ENCODE measurements at places on chromosomes 13 and 19.

DNA sequence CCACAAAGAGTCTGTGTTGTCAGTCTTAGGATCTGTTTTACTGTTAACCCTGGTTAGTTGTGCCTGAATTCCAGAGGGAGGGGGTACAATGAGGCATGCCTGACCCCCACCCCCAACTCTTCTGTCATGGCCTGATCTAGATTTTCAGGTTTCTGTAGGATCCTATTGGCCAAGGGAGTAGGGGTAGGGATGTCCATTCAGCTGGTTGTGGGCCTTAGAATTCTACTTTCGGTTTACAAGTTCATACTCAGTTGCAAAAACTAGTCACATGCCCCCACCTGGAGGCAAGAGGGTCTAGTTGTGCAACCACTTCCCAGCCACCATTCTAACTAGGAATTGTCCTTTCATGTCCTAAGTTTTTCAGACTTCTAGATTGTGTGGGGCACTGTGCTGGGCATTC is 94.3 kb upstream of the MBNL2 start:
- no peak for DNase-seq

DNA sequence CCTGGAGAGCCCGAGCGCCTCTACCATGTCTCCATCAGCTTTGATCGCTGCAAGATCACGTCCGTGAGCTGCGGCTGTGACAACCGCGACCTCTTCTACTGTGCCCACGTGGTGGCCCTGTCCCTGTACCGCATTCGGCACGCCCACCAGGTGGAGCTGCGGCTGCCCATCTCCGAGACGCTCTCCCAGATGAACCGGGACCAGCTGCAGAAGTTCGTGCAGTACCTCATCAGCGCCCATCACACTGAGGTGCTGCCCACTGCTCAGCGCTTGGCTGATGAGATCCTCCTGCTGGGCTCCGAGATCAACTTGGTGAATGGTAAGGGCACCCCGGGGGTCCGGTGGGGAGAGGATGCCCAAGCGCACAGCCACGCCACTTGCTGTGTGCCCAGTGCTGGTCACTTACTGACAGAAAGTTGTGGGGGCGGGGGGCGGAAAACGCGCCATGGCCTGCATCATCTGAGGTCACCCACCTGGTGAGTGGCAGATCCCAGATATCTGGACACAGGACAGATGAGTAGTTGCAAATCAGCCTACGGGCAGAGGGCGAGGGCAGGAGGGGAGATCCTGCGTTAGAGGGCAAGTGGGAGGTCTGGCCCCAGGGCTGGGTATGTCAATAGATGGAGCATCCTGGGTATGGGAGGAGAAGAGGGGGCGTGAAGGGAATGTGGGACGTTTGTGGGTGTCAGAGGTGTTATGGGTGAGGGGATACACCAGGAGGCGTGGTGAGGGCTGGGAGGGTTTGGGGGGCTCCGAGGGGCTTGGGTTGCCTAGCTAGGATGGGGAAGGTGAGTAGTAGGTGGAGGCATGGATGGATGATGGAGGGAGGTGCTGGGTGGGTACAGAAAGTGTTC is 9.8 kb downstream of the ZSWIM4 start:
- DNase-seq: no peak

DNA sequence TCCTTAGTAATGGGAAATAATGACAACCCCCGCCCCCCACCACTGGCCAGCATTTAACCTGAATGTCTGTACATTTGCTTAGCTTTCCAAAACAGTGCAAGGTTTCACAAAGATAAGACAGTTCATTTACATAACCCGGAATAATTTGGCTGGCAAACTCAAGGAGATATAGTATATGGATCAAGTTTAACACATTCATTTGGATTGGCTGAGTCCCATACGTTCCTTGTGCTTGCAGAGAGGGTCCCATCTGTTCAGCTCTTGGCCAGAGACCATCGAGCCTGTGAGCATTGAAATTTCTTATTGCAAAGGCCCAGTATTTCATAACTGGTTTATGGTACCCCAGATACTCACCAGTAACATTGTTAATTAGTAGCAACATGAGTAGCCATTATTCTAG is 116.5 kb downstream of the GPC6 start:
- DNase-seq: no peak

DNA sequence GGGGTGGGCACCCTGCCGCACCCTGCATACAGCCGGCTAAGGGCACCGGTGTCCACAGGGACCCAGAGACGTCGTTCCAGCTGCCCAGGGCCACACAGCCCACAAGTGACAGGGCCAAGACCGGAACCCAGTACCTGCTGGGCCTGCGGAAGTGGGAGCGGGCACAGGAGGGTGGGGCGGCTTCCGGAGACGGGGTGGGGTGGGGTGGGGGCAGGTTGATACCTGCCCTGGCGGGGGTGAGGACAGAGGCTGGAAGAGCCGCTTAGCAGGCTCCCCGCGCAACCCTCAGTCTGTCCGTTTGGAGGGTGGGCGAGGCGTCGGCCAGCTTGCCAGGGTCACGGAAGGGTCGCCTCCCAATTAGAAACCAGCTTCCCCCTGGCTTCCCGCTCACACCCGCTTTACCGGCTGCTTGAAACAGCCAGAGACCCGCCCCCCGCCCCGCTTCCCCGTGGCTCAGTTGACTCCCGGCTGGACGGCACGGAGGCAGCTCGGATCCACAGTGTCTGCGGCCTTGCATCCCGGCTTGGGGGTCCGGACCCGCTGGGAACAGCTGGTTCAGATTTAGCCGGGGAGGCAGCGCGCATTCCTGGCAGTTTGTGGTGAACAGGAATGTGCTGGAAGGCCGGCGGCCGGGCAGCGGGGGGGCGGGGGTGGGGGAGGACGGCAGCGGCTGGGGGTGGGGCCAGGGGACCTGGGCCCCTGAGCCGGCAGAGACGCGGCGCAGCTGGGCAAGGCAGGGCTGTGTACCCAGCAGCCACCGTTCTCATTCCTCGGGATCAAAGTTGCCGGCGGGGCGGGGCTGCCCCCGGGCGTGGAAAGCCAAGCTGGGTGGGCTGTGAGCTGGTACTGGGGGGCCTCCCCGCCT is 1.9 kb downstream of the CNN2 start:
- peak; percentile 71 for DNase-seq

- no peak for DNase-seq
Observed at GRCh38 chr19:31913103-31913661, 432.2 kb upstream of the ZNF507 start.

DNA sequence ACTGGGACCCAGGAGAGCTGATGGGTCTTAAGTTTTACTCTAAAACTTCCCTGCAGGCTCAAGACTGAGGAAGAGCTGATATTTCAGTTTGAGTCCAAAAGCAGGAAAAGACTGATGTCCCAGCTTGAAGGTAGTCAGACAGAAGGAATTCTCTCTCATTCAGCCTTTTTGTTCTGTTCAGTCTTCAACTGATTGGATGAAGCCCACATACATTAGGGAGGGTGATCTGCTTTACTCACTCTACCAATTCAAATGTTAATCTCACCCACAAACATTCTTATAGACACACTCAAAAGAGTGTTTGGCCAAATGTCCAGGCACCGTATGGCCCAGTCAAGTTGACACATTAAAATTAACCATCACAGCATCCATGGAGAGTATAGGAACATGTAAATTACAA is 173.5 kb downstream of the KCNRG start:
- no peak for DNase-seq

DNA sequence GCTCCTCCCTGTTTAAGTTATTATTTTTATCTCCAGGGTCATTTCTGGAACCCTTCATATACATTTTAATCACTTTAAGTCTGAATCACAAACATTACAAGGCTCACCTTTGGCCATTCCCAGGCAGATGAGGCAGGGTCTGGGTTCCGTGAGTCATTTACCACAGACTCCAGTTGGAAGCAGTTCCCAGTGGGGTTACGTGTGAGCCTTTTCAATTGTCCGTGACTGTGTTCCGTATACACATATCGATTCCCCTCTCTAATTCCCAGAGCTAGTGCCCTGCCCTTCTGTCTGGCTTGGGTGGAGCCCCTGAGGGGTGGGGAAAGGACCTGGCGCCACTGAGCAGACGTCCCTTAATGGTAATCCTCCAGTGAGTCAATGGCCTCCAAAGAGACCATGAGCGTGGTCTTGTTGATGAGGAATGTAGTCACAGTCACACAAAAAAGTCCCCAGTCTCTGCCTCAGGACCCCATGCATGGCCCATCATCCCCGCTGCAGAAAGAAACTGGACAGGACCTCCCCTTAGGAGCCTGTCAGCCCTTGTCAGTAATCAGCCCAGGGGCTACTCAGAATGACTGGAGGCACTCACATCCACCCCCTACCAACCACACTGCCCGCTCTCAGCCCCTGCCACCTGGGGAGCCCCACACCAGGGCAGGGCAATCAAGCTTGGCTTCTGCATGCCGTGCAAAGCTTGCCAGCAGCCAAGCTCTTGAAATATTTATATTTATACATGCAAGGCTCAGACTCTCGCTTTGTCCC is 144.4 kb downstream of the ZIC5 start:
- no peak for DNase-seq

DNA sequence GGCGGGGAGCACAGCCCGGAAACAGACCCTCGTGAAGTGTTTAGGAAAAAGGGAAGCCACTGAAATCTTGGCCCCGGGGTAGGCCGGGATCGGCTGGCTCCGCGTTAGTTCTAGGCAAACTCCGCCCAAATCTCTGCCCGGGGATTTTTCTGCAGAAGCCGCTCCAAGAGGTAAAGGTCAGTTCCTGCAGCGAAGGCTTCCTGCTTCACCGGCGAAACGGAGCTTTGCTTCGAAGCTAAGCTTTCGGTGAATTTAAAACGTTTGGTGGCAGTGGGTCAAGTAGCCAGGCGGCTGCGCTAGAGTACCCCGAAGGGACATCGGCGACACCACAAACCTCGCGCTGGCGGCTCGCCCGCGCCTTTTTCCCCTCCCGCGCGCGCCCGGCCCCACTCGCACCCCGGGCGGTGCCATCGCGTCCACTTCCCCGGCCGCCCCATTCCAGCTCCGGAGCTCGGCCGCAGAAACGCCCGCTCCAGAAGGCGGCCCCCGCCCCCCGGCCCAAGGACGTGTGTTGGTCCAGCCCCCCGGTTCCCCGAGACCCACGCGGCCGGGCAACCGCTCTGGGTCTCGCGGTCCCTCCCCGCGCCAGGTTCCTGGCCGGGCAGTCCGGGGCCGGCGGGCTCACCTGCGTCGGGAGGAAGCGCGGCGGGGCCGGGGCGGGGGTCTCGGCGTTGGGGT is 441 bp downstream of the GJB2 start:
- DNase-seq: no peak

DNA sequence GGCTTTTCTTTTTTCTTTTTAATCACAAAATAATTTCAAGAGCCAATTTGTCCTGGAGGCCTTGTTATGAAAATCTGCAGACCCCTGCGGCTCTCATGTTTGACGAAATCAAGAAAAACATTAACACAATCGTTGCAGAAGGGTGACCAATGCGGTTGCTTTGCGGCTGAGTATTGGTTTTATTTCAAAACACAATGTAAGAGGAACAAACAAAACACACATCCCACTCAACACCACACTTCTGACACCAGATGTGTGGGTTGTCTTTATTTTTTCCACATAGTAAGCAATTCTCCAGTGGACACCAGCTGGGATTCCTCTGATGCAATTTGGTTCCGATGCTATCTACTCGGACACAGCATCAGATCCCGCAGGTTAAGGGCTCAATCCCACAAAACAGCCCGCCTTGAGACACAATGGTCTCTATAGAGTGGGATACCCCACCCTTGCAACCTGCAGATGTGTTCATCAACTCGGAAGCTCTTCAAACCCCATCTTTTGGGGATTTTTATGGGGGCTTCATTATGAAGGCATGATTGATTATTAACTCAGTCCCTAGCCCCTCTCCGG is 21.9 kb upstream of the CCDC124 start:
- no peak for DNase-seq

DNA sequence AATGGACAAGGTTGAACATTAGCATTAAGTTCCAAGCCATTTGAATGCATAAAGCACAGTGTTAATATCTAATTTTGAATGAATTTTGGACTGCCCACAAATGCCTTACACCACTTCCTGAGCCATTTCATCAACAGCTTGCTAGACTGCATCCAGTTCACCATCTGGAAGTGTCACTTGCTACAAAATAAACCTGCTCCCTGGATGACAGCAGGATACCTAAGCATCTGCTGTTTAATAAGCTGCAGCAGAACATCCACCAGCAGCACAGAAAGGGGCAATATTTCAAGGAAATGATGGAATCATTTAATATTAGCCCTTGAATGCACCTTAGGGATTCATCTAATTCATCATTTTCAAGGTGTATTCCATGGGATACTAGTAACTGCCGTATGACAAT is 76.6 kb upstream of the PCDH9 start:
- DNase-seq: no peak

DNA sequence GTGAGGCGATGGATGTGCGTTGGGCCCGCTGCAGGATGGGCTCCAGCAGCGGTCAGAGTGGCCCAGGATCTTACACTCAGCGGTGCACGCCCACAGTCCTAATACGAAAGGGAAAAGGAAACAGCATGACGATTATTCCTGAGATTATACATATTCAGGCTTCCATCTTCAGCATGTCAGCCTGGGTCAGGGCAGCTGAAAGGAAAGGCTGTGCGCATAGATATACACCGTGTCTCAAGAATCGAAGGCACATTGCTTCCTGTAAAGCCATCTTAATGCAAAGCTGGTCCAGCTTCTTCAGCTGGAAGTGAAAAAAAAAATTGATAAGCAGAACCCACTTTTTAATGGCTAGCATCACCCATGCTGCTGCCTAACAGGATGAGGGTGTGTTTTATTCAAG is 3.6 kb downstream of the PCDH8 start:
- no peak for DNase-seq

GRCh38 chr13:36837354-36838092 is 18.5 kb downstream of the RFXAP start:
- DNase-seq: no peak

GRCh38 chr13:113724780-113725315 is 34.2 kb upstream of the TMEM255B start:
- DNase-seq: peak; percentile 75

DNA sequence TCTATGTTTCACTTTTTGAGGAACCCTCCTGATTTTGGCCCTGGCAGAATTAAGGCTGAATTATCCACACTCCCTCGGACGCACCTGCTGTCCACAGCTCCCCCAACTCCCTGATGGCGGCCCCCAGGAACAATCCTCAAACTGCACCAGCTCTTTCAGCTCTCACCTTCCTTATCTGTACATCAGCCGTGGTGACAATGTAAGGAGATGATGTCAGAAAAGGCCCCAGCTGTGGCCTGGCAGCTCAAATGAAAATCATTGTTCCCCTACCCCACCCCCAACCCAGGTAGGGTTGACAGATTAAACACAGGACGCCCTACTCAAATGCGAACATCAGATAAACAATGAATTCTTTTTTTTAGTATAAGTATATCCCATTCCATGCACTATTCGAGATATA is 35.0 kb upstream of the KLF2 start:
- no peak for DNase-seq

- DNase-seq: no peak
Observed at GRCh38 chr19:6999933-7000332, 21.3 kb downstream of the MBD3L2B start.

GRCh38 chr19:51501594-51502263 is at the start of gene SIGLEC12:
Gene SIGLEC12 (minus strand): TSS chr19:51501800. CDS start chr19:51501733, 67 bp downstream.
- DNase-seq: peak; percentile 16

- peak; percentile 44 for DNase-seq
Observed at GRCh38 chr19:8457827-8458226, 13.1 kb downstream of the HNRNPM start.

Data from activated CD4-positive, alpha-beta T cell treated with anti-CD3 and anti-CD28 coated beads, Interleukin-2, Interleukin-6, amounts not matched to agents 100 ng/mL and 50 ng/mL, durations not matched to agents 16 hours and 8 hours (primary cell).